ENCODE measurements at places on chromosomes 6 and 20.

DNA sequence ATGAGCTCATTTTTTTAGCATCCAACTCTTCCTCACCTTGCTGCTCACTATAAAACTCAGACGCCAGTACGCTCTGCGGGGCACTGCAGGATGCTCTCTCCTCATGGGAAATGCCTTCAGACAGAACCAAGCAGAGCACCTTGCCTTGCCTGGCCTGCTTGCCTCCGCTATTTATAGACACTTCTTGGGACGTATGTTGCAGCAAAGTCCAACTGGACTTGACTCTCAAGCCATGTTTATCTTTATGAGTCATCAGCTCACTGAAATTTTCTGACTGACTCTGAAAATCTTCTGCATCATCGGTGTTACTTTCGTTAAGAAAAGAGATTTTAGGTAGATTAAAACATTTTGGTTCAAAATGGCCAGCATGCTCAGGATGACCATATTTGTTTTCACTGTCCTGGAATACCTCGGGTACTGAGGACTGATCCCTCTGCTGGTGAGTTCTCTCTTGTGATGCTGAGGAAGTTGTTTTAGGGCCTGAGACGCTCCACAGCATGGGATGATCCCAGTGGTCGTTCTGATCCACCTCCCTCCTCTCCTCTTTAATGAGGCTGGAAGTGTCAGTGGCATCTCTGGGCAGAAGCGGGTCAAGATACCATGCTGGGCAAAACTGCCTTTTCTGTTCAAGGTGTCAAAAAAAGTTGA is 204.5 kb downstream of the KIF16B start:
- no peak for DNase-seq

DNA sequence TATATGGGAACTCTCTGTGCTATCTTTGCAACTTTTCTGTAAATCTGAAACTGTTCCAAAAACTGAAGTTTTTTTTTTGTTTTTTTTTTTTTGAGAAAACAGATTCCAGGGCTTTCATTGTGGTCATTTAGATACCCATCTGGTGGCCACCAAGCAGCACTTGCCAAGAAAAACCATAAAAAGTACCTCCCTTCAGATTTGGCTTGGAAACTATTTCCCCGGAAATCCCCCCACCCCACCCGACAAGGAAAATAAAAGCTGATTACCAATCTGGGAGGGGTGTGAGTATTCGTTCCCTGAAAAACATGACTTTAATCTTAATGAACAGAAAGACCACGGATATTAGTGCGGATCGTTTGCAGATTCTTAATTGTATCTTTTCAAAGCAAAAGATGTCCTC is 1.9 kb downstream of the NFATC2 start:
- DNase-seq, result no peak

DNA sequence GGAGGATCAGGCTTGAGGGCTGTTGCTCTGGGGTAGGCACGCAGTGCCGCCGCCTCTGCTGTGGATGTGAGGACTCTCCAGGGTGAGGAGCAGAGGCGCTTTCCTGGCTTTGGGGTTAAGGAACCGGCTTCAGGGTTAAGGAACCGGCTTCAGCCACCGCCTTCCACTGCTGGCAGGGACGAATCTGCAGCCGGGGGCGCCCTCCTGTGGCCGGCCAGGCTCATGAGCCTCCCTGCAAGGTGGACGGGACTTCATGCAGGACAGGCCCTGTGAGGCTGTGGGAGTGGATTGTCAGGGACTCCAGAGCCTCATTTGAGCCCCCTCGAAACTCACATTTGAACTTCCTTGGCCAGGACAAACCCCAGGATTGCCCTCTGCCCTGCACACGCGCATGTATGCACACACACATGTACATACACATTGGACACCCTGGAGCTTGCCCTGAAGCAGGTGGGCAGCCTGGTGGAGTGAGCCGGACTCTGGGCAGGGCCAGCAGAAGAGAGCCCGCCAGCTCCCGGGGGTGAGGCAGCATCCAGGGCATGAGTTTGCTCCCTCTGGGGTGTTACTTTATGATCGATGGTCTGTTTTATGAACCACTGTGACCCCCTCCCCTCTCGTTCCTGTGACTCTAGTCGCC is 146.9 kb downstream of the PHACTR3 start:
- DNase-seq, result no peak

DNA sequence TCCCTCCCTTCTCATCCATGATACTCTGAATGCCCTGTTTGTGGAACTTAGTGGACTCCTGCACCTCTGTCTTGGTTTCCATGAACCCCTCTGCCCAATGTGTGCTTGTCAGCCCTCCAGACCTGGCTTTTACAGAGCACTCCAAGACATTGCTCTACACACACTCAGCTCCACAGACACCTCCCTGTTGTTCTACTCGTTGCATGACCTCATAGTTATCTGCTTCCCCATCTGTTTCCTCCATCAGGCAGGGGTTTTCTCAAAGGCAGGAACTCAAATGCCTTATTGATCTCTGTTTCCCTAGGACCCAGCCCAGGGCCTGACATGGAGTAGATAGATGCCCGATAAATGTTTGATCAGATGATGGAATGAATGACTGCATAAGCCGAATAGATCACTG is 13.3 kb downstream of the PLCG1 start:
- no peak for DNase-seq

GRCh38 chr6:13561624-13562267 is 12.7 kb upstream of the SIRT5 start:
- no peak for DNase-seq

All from cortex of kidney (tissue), 1 donor.